Cardiac septum (tissue), 1 donor: ENCODE measurements at places on chromosomes 6 and 20. TPM values are rescaled to one million over a fixed set of nuclear protein-coding genes. Genes with fewer than 3 reads are reported as not detected.

BICRAL gene
- 11.3 TPM for total RNA-seq

GRCh38 chr20:36303020-36303595 is 3.0 kb upstream of the DLGAP4 start:
- DNase-seq: no peak

GRCh38 chr20:57693670-57694329 is 16.0 kb downstream of the PMEPA1 start:
- DNase-seq: no peak

GRCh38 chr6:43086022-43086658 is 10.0 kb downstream of the PTK7 start:
- DNase-seq: no peak

- DNase-seq: no peak
Observed at GRCh38 chr6:56944661-56945060, 10.2 kb upstream of the BEND6 start.

FNDC11 gene
- total RNA-seq: not detected

PERP gene
- 59.3 TPM for total RNA-seq

HLA-DRB5 gene
- 14.0 TPM for total RNA-seq

GRCh38 chr20:37727957-37728634 is 34.3 kb downstream of the CTNNBL1 start:
- no peak for DNase-seq

- no peak for DNase-seq
Observed at GRCh38 chr20:53611449-53611894, 17.8 kb upstream of the ZNF217 start.

GRCh38 chr6:150617062-150617461 is 17.4 kb downstream of the PLEKHG1 start:
- DNase-seq: no peak

THBD gene
- 27.0 TPM for total RNA-seq

MOCS1 gene
- total RNA-seq: 22.1 TPM

DNA sequence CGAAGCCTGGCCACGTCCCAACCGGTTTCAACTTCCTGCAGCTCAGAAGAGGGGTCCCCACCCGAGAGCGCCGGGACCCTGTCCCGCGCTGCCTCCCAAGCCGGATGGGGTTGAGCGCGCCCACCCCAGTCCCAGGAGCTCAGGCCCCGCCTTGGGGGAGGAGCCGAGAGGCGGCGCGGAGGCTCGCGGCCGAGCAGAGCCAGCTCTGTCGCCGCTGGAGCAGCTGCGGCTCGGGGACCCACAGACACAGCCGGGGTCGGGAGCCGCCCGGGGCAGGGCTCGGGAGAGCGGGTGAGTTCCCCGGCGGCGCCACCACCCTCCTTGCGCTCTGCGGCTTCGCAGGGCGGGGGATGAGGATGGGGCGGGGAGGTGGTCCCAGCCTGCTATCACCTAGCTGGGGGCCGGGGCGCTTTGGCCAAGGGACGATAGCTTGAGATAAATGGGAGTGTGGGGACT is at the start of gene PPP1R16B:
TSS of gene PPP1R16B (plus strand) at position 196 of the 456 bp plus-strand sequence. CDS start 30,229 bp downstream, outside the sequence.
- peak; percentile 78 for DNase-seq

- no peak for DNase-seq
Observed at GRCh38 chr6:64520050-64520449, 884.4 kb downstream of the PHF3 start.

GRCh38 chr6:133396233-133396983 is 155.3 kb downstream of the EYA4 start:
- DNase-seq: no peak

SYNDIG1 gene
- 17.6 TPM for total RNA-seq

GRCh38 chr6:53439556-53439955 is 90.8 kb upstream of the ELOVL5 start:
- no peak for DNase-seq

- DNase-seq: no peak
Observed at GRCh38 chr6:106757267-106757666, 127.9 kb downstream of the QRSL1 start.

DNA sequence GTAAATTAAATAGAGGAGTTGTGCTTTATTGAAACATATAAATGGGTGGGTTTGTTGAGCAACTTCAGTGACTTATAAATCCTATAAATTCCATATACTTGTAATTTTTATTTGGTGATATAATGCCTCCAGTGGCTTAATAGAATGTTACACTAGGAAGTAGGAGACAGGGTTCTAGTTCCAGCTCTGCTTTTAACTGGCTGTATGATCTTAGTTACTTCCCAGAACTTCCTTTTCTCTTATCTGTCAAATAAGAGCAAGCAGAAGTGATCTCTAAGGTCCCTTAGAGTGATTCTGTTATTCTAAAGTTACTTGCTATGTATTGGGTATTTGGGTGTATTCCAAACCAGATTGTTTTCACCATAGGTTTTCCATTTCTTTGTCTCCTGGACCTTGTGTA is 10.2 kb downstream of the ZSCAN23 start:
- no peak for DNase-seq

DNA sequence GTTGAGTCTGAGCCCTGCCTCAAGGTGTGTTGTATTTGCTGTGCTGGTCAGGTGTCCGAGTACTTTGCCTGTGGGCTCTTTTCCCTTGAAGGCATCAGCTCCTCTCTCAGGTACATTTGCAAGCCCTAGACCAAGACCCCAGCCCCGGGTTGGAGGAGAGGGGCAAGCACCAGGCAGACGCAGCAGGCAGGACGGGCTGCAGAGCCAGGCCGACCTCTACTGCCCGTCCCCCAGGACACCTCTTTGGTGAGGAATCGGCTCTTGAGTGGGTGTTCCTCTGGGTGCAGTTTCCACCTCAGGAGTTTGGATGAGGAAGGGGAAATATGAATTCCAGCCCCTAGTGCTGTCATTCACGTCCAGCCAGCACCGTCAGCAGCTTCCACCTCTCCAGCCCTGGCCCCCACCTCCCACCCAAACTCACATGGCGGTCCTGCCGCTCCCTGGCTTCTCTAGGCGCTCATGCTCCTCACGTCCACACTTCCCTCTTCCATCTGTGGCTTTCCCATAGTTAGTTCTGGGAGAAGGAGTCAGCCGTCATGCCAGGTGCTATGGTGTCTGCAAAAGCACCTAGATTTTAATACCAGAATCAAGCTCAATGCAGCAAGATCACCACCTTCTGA is 183.9 kb downstream of the DLL1 start:
- DNase-seq: peak; percentile 64

- DNase-seq: no peak
Observed at GRCh38 chr20:6740096-6740495, 27.4 kb upstream of the BMP2 start.

DNA sequence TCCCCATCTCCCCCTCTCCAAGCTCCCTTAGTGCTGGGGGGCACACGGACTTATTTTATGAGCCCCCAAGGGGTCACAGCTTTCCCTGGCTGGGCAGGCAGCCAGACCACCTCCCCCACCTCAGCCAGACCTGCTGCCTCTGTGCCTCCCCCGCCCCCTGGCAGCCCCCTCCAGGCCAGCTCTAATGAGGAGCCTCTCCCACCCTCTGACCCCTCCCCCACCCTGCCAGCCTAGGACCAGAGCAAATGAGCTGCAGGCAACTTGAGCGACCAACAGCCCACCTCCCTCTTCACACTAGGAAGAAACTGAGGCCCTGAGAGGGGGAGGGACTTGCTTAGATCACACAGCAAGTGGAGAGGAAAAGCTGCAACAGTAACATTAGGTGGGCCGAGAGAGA is 1.9 kb downstream of the GDF5 start:
- DNase-seq: no peak

KHDRBS2 gene
- total RNA-seq: 0.16 TPM

DNA sequence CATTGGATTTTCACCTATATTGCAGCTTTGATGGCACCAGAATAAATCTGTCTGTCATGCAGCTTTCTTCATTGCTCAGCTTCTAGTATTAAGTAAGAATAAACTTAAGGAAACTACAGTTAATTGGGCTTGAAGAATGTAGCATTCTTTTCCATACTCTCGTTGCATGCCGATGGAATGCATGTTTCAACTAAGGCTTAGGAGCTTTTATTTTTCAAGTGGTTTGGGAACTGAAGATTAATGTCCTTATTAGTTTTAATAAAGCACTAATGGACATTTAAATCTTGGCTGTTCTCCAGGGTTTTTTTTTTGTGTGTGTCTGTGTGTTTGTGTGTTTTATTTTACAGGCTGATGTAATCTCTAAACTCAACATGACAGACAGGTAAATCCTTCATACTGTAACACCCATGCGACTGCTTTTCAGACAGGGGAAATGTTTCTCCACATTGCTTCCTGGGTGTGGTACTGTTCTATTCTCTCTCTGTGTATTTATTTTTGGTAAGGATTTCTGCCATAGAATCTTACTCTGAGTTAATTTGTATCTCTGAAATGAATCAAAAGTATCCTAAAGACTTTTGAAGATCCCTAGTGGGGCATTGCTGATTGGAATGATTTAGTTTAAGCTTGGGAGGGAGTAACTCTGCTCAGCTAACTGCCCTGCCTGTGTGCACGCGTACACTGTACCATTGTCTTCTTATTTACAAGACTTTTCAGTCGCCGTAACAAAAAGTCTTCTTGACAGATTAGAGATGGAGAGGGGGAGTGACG is 38.0 kb downstream of the SLC9A8 start:
- DNase-seq: no peak

DNA sequence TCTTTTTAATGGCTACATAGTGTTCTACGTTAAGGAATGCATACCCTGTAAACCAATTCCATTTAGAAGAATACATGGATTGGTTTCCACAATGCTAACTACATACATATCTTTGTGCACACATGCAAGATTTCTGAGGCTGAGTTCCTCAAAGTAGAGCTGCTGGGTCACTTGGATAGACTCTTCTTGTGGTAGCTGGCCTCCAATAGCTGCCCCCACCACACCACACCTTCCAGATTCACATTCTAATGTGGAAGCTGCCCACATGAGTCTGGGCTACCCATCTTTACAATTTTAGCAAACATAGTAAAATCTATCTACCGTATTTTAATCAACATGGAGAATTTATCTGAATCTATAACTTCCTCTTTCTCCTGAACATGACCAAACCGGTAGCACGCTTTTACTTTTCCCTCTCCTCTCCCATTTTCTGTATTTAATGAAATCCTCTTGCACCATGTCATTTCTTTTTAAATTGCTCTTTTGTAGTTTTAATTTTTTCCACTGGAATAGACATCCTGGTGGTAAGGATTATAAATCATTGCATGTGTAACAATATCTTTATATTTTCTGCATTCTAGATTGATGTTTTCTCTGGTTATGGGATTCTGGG is 74.7 kb upstream of the CITED2 start:
- DNase-seq: no peak

AARS2 gene
- 7.8 TPM for total RNA-seq

DNA sequence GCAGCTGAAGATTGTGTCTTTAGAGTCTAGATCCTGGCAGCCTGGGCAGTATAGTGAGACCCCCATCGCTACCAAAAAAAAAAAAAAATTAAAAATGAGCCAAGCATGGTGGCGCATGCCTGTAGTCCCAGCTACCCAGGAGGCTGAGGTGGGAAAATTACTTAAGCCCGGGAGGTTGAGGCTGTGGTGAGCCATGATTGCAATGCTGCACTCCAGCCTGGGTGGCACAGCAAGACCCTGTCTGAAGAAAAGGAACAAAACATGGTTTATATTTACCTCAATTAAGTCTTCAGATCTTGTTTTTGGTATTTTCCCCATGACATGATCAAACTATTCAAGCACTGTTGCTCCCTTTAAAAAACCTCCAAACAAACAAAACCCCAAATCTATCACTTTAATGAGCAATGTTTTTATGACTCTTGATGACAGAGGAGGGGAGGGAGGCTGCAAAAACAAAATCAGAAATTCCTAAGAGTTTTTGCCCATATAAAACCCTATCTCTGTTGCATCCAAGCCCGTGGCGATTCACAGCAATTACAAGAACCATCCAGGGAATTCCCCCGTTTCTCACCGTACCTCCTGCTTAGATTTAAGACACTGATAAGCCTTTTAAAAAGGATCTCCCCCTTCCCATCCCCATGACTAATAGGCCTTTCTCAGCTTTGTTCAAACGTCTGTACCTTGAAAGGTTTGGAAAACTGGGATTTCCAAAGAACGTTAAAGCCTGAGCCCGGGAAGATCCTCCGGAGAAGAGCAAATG is 259.9 kb downstream of the BMP7 start:
- DNase-seq: no peak

GRCh38 chr6:21185861-21186478 is 407.6 kb upstream of the SOX4 start:
- DNase-seq: no peak

DNA sequence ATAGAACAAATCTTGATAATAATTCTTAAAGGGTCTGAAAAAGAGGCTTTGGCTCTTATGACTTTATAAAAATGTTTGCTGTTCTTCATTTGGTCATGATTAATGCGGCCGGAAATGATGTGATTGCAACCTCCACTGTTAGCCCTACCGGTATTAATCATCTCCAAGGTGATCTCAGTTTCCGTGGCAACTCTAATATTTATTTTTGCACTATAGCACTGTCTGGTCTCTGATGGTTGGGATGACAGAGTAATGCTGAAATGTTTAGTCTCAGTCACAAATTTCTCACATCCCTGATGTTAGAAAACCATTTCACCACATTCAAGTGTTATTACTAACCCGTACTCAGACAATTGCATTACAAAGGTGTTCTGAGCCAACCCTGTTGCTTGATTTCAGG is 87.4 kb downstream of the TMEM200A start:
- DNase-seq: no peak

- no peak for DNase-seq
Observed at GRCh38 chr6:39339868-39340550, 17.5 kb upstream of the KCNK16 start.

COL10A1 gene
- 3.3 TPM for total RNA-seq

TINAG gene
- total RNA-seq: 0.70 TPM

DNA sequence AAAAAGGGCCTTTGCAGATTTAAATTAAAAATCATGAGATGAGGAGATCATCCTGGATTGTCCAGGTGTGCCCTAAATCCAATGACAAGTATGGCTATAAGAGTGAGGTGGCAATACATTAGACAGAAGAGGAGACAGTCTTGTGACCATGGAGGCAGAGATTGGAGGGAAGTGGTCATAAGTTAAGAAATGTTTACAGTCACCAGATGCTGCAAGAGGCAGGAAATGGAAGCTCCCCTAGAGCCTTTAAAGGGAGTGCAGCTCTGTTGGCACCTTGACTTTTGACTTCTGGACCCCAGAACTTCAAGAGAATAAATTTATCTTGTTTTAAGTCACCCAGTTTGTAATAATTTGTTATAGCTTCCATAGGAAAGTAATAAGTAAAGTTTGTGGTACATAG is 61.1 kb downstream of the HMGN3 start:
- DNase-seq: no peak

DNA sequence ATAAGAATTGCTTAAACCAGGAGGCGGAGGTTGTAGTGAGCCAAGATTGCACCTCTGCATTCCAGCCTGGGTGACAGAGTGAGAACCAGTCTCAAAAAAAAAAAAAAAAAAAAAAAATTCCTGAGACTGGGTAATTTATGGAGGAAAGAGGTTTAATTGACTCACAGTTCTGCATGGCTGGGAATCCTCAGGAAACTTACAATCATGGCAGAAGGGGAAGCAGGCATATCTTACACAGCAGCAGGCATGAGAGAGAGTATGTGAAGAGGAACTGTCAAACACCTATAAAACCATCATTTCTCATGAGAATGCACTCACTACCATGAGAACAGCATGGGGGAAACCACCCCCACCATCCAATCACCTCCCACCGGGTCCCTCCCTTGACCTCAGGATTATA is 1.8 kb upstream of the FKBP1A start:
- no peak for DNase-seq

USP49 gene
- total RNA-seq: 1.7 TPM
